ENCODE measurements at places on chromosomes 5 and 9.

- DNase-seq, result no peak
Observed at GRCh38 chr5:32004404-32004803, 169.7 kb downstream of the GOLPH3 start.

DNA sequence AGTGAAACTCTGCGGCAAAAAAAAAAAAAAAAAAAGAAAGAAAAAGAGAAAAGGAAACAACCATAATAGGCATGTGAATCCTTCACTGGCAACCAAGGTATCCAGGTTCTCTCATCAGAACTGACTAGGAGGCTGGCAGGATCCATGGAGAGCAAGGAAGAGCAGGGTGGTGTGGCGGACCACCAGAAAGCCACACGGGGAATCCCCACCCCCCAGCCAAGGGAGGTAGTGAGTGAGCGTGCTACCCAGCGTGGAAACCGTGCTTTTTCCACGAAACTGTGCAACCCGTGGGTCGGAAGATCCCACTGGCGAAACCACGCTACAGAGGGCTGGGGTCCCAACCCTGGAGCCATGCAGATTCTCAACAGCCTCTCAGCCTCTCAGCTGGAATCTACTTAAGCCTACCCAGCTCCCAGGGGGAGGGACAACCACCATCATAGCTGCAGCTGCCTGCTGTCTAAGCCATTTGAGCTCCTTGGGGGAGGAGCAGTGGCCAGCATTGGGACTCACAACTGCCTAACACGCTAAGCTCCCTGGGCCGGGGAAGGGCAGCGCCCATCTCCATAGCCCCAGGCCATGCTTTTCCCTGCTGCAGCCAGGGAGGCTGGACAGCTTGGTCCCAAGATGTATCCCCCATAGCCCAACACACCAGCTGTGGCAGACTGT lies 91.6 kb downstream of the PRELID2 start:
- DNase-seq, result no peak

GRCh38 chr5:163880302-163880701 lies 374.9 kb downstream of the MAT2B start:
- no peak for DNase-seq

- no peak for DNase-seq
Observed at GRCh38 chr5:92809855-92810465, 771.1 kb downstream of the NR2F1-AS1 start.

DNA sequence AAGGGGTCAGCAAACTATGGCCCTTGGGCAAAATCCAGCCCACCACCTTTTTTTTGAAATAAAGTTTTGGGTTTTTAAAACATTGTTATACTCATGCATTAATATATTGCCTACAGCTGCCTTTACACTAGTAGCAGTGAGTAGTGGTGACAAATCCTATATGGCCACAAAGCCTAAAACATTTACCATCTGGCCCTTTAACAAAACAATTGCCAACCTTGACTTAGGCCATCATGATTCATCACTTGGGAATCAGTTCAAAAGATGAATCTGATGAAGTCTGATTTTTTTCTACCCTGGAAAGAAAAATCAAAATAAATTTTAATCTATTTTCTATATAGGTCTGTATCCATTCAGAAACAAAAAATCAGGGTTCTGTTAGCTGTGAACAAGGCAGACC lies 484.9 kb downstream of the BNC2 start:
- no peak for DNase-seq

GRCh38 chr5:54895816-54896341 lies 89.5 kb downstream of the ESM1 start:
- peak; percentile 69 for DNase-seq

DNA sequence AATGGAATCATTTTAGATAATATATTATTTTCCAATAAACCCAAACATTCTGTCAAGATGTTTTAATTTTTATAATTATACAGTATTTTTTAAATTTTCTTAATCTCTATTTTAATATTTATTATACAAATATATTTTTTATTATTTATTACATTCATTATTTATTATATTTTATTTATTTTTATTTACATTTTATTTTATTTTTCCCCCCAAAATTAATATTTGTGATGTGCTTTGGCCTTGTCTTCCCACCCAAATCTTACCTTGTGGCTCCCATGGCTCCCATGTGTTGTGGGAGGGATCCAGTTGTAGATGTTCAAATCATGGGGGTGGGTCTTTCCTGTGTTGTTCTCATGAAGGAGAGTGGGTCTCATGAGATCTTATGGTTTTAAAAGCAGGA lies 382.1 kb downstream of the TLE4 start:
- no peak for DNase-seq

GRCh38 chr5:180790524-180790923 lies 12.1 kb downstream of the MGAT1 start:
- no peak for DNase-seq

DNA sequence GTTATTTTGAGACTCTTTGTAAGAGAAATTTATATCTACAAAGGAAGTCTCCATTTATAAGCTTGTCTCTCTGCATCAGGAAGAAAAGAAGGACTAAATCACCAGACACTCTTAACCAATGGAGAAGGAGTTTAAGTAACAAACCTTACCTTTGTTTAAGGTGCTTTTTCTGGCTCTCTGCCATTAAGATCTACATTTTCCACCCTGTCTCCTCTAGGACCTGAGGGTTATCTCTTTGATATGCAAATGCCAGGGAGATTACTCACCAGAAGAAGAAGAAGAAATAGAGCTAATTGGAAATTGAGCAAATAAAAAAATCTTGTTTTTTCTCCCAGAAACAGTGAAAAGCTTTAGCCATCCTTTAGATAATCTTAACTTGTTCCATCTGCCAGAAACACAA lies 60.9 kb downstream of the CDKN2A start:
- no peak for DNase-seq

DNA sequence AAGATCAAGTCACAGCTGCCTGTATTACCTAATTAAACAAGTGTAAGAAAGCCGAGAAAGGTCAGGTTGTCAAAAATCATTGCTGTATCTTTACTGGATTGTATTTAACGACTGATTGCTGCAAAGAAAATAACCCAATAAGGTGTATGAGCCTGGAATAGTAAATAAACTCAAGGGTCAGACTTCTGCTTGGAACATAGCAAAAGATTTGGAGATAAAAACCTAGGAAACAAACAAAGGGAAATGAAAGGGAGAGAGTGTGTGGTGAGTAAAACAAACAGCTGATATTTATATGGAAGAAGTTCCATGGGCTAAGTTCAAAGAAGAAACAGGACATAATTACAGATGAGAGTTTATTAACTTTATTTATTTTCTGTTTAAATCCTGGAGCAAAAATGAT lies 354.0 kb downstream of the TLR4 start:
- DNase-seq, result no peak

DNA sequence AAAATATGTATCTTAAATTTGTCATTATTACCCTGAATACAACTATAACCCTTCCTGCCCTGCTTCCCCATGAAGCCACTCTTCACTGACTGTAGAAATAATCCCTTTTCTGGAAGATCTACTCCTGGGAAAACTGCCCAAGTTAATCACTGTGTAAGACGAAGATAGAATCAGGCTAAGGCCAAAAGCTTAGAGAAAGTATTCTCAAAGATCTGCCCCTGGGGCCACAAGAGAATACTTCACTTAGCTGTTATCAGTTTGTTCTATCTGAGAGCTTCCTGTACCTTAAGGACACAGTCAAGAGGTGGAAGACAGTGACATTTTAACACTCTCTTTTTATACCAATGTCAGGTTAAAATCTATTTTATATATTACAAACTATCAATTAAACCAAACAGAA lies 33.8 kb downstream of the RNF145 start:
- DNase-seq, result peak; percentile 22

DNA sequence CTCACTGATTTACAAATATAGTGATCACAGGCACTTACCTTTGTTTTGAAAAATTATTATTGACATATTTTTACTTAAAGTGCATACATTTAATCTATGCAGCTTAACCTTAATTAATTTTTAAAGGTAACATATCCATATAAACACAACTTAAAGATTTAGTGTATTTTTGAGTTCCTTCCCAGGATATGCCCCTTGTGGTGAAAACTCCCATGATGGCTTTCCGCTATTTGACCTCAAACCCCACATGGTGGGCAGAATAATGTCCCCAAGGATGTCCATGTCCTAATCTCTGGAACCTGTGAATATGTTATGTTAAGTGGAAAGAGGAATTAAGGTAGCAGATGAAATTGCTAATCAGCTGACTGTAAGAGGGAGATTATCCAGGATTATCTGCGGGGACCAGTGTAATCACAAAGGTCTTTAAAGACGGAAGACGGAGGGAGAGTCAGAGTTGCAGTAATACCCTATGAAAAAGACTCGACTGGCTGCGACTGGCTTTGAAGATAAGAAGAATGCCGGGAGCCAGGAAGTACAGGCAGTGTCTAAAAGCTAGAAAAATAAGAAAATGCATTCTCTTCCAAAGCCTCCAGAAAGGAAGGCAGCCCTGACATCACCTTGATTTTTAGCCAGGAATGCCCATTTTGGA lies 193.9 kb downstream of the ICE1 start:
- DNase-seq, result peak; percentile 37

GRCh38 chr5:93677359-93677891 lies 64.0 kb downstream of the POU5F2 start:
- peak; percentile 55 for DNase-seq

DNA sequence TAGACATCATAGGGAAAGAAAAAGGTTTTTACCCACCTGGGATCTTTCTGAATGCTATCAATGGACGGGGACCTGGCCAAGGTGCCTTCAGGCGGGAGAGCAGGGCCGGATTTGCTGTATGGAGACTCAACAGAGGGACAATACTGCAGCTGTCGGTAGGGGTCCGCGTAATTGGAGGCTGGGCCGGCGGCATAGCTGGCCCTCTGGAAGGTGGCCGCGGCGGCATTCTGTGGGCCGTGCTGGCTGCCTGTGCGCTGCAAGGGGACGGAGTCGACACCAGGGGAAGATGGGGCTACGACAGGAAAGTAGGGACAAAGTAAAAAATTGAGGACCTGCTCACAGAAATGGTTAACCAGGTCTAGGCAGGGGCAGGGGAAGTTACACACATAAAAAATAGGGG lies 557.9 kb downstream of the CTNND2 start:
- DNase-seq, result no peak

DNA sequence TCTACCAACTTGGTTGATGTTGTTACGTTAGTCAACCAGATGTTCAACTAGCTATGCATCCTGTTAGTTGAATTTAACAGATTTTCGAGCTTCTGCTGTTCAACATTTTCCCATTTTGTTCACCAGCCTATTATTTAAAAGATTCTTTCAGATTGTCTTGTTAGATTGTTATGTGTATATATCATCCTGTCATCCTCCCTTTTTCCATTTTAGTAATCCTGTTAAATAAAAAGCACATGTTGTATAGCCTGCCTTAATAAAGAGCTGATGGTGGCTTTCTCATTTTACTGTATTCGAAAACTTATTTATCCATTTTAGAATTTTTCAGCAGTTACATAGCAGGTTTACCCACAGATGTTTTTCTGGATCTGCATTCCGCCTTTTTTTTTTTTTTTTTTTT lies 4.3 kb downstream of the TMEFF1 start:
- no peak for DNase-seq

- DNase-seq, result no peak
Observed at GRCh38 chr5:62718324-62718723, 139.7 kb downstream of the LRRC70 start.

- no peak for DNase-seq
Observed at GRCh38 chr5:6143523-6143922, 234.8 kb downstream of the MED10 start.

- peak; percentile 55 for DNase-seq
Observed at GRCh38 chr9:21326526-21327139, 8.6 kb downstream of the KLHL9 start.

DNA sequence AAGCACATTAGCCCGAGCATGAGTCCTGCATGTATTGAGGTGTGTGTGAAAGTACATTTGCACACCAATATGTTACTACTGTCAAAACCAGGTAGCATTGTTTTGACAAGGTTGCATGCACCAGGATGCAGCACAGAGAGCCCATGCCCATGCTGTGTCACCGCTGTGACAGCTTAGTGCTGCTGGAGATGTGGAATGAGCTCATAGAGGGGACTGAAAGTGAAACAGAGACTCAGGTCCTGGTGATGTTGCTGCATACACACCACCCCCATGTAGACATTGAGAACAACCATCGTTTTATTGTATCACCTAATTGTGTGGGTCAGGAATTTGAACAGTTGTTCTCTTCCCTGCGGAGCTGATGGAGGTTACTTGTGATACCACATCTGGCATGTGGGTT lies 53.0 kb downstream of the GADD45G start:
- no peak for DNase-seq

DNA sequence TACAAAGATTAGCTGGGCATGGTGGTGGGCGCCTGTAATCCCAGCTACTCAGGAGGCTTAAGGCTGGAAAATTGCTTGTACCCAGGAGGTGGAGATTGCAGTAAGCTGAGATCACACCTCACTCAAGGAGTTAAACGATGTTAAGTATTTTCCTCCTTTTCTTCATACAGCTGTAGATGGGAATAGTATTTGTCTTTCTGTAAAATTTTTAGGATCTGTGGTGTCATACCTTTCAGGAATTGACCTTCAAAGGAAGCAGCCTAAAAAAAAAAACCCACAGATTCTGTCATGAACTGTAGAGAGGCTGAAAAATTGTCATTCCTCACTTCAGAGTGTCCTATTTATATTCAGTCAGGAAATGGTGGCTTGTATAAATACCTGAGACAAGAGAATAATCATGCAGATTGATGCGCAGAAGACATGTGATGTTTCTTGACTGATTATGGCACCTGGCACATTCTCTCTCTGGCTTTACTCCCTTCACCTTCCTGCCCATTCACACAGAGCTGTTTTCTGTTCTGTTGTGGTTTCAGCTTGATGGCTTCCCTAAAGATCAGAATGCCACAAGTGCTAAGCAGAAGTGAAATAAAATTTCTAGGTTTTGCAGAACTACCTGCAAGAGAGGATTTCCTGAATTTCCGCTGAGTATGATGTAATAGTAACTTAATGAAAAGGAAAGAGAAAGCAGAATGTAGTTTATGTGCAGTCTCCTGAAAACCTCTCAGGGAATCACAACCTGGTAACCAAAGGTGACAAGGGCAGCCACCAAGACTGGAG lies 3.8 kb downstream of the IFNA1 start:
- DNase-seq, result no peak

GRCh38 chr5:33372721-33373472 lies 67.9 kb upstream of the TARS1 start:
- no peak for DNase-seq

GRCh38 chr5:137055271-137055872 lies 443.8 kb downstream of the SPOCK1 start:
- DNase-seq, result no peak

DNA sequence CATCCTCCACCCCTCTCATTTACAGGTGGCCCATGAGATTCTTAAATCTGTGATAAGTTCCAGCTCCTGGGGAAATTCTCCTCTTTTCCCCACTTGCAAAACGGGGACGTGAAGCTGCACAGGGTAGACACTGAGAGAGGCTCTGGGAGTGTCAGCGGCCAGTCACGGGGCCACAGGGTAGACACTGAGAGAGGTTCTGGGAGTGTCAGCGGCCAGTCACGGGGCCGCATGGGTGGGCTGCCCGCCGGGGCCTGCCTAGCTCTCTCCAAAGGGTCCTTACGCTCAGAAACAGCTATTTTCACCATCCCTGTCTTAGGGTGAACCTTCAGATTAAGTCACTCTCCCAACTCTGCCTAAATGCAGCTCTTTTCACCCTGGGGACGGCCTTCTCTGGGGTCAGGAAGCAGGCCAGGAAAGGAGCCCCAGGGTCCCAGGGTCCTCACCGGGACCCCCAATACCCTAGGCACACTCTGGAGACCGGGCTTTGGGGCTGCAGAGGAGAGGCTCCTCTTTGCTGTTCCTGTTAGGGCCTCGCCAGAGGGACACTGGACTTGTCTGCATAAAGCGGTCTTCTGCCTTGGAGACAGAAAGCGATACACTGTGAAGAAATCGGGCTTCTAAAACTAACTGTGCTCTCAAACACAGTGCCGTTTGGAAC lies 1.5 kb downstream of the FAM78A start:
- no peak for DNase-seq

- DNase-seq, result no peak
Observed at GRCh38 chr5:65010841-65011240, 242.1 kb downstream of the CWC27 start.
